T-helper 17 cell (primary cell): ENCODE measurements at places on chromosomes 5 and 9. TPM values are rescaled to one million over a fixed set of nuclear protein-coding genes. Genes with fewer than 3 reads are reported as not detected.

PFN3 gene
- total RNA-seq: not detected

HMGXB3 gene
- total RNA-seq: 40.8 TPM

ZNF462 gene
- total RNA-seq: 6.0 TPM

TEX48 gene
- total RNA-seq: not detected

- no peak for DNase-seq
These were observed 372.4 kb downstream of the KCNN2 start for GRCh38 chr5:114734238-114734637.

DNA sequence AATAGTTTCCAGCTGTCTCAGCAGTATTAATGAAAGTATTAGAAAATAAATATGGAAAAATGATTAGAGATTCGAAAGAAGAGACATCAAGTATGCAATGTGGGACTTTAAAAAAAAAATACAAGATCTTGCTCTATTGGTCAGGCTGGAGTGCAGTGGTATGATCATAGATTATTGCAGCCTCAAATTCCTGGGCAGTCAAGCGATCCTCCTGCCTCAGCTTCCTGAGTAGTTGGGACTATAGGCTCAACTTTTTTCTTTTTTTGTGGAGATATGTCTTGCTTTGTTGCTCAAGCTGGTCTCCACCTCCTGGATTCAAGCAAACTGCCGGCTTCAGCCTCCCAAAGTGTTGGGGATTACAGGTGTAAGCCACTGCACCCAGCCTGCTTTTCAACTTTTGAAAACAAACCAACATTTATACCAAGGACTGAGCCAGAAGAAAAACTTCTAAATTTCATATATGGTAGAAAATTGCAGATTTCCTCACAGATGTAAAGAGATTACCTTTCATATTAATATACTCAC lies 323.1 kb downstream of the ADGRV1 start:
- no peak for DNase-seq

DNA sequence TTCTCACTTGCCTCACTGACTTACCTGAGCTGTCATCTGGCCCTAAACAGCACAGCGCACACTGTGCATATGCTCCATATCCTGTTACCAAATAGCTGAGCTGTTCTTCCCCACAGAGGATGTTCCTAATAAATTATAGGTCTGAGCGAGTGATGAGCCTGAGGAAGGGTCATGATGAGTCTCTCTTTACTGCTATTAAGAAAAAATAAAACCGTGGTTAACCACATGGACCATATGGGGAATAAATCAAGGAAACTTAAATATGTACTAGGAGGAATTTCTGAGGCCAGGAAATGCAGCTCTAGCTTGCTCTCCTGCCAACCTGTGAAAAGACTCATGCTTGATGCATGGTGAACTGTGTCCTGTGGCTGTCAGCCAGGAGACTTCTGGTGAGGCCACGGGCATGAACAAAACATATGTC lies 424.8 kb upstream of the DMAC1 start:
- no peak for DNase-seq

DNA sequence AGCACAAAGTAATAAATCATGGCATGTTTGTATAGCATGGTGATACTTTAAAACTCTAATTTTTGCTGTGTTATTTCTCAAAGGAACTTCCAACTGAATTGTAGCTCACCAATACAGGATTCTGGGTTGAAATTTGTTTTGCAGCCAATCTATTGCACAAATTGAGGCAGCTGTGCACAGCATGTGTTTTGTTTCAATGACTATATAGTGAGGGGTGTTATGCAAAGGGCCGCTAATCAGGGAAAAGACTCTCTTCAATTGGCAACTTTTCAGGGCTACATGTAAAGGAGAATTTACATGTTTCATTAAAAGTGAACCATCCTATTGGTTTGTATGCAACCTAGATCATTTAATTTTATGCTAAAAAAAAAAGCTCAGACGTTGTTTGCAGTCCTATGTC lies 44.6 kb downstream of the PLPPR1 start:
- no peak for DNase-seq

DNA sequence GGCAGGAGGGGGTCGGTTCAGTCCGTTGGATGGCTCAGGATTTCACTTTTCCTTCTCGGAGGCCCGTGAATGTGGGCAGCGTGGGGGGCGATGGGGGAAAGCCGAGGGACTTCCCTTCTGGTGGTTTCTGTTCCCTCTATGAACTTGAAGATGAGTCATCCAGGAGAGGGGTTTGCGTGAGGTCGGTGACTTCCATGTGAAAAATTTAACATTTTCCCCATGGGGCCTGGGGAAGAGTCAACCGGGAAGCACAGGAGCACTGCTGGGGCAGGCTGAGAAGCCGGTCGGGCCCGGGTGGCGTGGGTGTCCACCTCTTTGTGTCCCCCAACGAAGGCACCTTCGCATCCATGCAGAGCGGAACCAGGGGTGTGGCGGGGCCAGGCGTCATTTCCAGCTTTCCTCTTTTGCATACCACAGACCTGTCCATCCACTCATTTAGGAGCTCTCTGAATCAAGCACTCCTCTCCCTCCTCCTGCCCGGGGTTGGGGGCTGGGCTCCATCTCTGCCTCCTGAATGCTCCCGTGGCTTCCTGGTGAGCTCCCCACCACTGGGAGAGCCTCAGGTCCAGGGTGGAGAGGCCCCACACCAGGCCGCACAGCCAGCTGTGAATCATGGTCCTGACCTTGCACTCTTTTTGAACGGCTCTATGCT lies 68.4 kb downstream of the ANKRD33B start:
- DNase-seq: no peak

DNA sequence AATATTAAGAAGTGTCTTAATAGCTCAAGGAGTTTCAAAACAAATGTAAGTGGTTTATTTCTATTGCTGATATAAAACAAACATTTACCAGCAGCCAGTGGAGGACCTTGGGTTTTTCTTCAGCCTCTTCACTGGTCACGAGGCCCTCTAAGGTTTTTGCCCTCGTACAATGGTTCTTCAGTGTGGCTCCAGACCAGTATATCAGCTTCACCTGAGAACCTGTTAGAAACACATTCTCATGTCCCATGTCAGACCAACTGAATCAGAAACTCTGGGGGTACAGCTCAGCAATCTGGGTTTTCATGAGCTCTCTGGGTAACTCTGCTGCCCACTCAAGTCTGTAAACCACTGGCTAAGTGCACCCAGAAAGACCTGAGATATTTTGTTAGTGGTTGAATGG lies 12.9 kb downstream of the WWC1 start:
- DNase-seq: no peak

GRCh38 chr9:15711531-15711930 lies 158.7 kb downstream of the CCDC171 start:
- DNase-seq: no peak

DNA sequence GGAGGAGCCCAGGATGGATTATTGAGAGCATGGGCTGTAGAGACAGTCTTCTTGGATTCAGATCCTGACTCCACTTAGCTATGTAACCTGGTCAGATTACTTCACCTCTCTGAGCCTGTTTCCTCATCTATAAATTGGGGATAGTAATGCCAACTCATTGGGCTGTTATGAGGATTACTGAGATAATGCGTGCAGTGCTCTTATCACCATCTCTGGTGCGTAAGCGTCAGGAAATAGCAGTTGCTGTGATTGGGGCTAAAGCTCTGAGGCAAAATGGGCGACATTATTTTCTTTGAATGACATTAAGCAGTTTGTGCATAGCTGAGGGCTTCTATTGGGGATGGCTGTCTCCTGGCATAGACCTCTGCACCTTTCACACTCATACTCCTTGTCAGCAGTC lies 995 bp upstream of the MSMP start:
- DNase-seq: no peak

- DNase-seq: no peak
These were observed 5.1 kb upstream of the CCDC69 start for GRCh38 chr5:151228986-151229385.

- no peak for DNase-seq
These were observed 146.1 kb upstream of the OTULINL start for GRCh38 chr5:14435481-14435880.

DNA sequence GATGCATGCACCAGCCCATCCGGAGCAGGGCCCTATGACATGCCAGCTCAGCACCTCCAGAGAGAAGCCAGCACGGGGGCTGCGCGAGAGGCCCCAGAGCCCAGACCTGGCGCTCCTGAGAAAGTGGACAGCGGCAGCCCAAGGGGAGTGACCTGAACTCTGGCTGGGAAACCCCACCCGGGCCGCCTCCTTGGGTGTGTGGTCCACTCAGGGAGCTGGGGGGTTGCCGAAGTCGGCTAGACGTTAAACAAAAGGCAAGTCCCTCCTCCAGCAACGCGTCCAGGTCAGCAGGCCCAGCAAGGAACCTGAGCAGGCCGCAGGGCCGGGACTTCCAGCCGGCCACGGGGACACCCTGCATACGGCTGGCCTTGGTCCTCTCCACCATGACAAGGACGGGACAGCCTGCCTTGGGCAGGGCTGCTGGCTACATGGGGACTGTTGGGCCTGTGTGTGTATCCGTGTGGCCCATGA lies 35.7 kb downstream of the NACC2 start:
- DNase-seq: no peak

DNA sequence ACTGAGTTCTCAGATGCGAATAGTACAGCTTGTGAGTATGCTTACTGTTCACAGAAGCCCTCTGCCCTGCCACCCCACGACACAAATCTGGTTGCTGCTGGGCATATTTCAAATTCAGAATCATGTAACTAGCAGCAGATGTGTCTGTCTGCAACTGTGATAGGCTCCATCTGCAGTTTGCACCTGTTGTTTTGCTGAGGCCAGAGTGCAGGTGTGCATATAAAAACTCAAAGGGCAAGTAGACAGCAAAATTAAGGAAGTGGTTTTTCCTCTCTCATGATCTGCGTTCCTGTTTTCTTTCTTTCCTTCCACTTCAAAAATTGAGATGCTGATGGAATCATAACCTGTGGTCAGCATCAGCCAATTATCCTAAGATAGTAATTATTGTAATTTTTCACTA lies 1000.5 kb downstream of the PTPRD start:
- no peak for DNase-seq

DNA sequence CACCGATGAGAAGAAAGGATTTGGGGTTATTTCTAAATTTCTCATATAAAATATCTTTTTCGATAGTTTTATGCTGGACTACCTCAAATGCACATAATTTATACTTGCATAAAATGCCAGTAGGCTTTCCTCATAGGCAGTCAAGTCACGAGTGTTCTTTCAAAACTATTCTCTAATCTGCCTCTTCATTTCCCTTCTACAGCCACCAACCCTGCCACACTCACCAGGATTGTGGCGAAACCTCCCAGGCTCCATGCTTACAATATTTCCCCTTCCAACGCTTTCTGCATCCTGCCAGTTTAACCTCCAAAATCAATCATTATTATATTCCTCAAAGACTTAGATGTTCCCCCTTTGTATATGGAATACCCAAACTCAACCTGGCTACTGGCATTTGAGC lies 65.4 kb downstream of the FRMD3 start:
- DNase-seq: no peak

DNA sequence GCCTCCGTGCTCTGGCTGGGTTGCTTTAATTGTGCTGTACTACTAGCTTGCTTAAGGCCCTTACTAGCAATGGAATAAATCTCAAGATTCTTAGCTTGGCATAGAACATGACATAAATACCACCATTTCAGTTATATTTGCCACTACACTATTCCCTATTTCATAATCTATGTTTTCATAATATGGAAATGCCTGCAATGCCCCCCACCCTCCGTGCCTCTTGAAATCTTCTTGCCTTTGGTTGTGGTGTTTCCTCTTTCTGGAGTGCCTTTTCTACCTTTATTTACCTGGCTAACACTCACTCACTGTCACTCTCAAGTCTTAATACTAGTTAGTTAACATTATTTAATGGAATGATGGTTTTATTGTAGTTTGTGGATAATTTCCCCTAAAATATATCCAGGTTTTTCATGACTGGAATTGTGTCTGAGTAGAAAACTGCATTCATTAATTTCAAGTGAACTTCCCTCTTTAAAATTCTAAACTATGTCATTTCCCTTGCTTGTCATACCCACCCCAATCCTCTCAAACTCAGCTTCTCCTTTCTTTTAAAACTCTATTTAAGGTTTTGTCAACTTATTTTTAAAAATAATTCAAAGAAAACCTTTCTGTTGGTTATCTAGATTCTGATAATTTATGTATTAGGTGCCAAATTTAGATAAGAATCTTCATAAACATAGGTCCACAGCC lies 521.7 kb upstream of the DAB2 start:
- DNase-seq: no peak

DNA sequence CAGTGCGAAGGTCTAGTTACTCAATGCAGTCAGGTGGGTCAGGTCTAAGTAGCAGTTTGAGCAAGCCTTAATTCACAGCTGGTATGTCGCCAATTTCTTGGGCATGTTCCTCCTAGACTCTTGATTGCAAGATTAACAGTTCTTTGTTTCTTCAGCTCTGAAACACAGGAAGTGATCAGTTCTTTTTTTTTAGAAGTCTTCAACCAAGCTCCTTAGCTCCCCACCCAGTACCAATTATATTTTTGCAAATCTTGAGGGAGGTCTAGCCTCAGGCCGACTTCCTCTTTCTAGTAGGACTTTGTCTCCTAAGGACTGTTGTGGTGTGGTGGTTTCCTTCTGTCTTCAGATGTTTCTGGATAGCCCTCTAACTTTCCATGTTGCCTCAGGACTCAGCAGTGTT lies 2054.2 kb downstream of the MAT2B start:
- DNase-seq: no peak

DNA sequence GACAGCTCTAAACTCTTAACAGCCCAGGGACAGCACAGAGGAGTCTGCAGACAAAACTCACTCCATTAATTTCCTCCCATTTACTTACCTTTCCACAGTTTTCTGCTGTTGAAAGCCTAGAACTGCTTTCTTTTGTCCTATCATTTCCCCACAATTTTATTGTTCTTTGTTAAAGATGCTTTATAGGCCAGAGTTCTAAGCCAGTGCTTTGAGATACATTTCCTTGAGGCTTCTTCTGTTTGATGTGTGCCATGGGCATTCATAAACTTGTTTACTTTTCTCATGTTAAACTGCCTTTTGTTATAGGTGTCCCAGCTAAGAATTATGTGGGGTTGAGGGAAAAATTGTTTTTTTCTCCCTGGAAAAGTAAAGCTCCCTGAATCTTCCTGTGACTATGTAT lies 25.9 kb upstream of the SUB1 start:
- no peak for DNase-seq

- no peak for DNase-seq
These were observed 74.6 kb downstream of the SNX24 start for GRCh38 chr5:122919969-122920368.

- no peak for DNase-seq
These were observed 521 bp upstream of the SLIT3 start for GRCh38 chr5:169301386-169301934.

DNA sequence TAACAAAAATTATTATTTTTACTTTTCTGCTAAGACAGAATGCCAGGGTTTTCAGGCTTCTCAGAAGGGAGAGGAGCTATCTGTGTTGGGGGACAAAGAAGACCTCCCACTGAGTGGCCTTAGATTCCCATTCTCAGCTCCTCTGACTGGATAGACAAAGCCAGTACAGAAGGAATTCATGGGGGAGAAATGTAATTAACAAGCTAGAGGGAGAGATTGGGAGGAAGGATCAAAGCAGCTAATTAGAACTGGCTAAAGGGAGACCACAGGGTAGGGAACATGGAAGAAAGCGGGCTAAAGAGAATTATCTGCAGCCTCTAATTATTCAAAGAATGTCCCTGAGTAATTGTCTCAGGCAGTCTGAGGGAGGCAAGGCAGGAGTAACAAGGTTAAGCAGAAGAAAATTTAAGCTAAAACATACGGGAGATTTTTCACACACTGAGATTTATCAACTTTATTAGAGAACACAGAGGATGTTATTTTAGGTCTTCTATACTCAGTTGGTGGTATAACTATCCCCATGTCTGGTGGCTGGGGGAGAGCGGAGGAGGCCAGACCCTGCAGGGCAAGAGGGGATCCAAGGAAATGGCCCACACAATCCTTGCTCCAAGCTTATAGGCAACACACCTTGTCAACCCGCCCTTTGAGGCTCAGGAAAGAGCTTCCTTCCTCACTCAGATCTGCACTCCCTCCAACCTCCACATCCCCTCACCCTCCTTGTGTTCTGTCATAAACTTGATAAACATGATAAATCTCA lies 87.7 kb upstream of the LRRTM2 start:
- no peak for DNase-seq
